BE2C (cell line): ENCODE measurements at places on chromosomes 6 and 20.

GRCh38 chr6:95572098-95572497 is 5.2 kb upstream of the MANEA start:
- no peak for DNase-seq

DNA sequence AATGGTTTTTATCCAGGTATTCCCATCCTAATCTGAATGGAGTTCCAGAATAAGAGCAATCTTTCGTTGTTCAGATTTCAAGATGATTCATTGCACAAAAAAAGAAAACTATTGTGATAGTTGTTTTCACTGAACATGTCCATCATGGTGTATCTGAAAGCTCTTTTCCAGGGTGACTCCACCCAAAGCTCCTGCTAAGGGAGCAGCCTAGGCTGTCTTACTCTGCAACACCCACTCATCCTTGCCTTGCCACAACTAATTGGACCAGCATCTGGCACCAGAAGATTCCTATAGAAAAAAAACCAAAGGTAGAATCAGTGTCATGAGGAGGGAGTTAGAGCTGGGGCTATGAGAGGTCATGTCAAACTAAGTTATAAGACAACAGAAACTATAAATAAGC is 7.9 kb upstream of the SYNCRIP start:
- no peak for DNase-seq

- no peak for DNase-seq
These were observed 32.6 kb downstream of the TFAP2B start for GRCh38 chr6:50851049-50851845.

DNA sequence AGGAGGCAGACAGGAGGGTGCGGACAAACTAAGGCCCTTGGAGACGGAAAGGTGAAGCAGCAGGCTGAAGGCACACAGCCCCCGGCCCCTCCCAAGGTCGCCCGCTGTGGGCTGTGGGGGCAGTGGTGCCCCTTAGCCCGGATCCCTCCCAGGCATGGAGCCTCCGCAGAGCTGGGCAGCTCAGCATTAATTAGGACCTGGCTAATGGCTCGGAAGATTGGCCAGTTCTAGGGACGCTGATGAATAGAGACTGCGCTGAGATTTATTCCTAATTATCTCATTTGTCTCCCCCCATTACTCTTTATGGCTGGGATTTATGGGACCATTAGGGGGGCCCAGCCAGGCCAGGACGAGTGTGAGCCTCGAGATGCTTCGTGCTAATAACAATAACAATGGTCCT is 20.4 kb downstream of the MDFI start:
- DNase-seq = no peak

- DNase-seq = no peak
These were observed 4.3 kb downstream of the MYT1 start for GRCh38 chr20:64168381-64169090.
